ENCODE measurements at places on chromosomes 5 and 9.
A peak's percentile ranks its signal among the peaks of the same experiment; 100 is the strongest.

- DNase-seq = no peak
These were observed 12.8 kb downstream of the NKD2 start for GRCh38 chr5:1021136-1021968.

DNA sequence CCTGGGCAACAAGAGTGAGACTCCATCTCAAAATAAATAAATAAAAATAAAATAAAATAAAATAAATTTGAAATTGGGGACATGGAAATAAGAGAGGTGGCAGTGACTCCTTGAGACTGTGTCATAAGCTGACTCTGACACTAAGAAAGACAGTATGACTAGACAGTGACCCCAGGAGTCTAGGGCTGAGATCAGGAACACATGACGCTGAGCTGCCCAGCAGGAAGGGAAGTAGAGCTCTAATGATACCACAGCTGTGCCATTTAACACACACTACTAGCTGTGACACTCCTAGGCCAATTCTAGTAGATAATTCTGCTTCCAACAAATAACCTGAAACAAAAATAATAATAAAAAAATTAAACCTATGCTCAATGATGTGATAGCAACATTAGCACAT, 293.0 kb downstream of the SEC61B start:
- no peak for DNase-seq

DNA sequence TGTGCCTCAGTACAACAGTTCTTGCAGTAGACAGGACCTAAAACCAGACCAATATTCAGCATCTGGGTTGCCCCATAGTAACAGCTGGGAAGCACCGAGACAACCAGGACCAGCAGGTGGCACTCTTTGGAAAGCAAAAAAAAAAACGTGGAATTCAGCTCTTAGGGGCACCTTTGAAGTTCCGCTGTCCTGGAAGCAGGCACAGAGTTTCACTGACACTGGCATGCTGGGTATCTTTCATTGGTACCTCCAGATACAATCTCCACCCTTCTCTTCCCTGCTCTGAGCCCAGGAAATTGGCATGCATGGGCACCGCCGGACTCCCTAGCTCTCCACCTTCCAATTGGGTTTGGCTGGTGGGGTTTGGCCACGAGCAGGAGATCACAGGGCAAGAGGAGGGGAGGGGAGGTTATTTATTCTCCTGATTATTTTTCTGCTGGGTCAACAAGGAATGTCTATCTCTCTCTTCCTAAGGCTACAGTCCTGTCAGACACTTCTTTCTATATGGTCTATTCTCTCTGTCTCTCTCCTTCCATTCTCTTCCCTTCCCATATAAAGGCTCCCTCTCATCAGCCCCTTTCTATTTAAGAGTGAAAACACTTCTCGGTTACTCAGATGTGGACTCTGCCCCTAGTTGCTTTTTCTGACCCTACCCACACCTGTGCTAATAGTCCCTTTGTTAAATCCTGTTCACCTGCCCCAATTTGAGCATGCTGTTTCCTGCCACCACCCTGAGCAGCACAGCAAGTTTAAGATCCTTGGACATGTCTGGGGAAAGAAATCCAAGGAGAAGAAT, 1.9 kb upstream of the IDNK start:
- peak; percentile 71 for DNase-seq

- DNase-seq = peak; percentile 44
These were observed 598 bp downstream of the RGP1 start for GRCh38 chr9:35749515-35750255.

DNA sequence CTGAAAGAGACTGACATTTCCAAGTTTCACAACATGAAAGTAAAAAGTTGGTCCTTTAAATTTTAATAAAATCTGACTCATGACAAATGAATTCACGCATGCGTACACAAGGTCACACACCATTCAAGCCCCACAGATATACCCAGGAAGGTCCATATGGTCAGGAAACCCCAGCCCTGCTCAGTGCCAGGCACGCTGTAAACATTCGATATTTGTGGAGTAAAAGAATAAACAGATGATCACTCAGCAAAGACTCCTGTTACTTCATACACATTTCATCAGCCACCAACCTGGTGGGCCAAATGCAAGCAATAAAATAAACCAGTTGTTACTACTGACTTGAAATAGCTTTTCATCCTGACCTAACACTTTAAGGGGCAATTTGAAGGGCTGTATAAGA, 158.0 kb upstream of the RETREG1 start:
- DNase-seq = no peak

DNA sequence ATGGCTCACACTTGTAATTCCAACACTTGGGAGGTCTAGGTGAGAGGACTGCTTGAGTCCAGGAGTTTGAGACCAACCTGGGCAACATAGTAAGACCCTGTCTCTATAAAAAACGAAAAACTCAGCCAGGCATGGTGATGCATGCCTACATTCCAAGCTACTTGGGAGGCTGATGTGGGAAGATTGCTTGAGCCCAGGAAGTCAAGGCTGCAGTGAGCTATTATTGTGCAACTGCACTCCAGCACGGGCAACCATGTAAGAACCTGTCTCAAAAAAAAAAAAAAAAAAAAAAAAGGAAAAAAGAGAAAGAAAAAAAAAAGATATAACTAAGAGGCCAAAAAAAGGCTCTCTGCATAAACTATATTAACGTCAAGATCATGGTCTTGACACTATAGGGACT, 27.3 kb downstream of the GIN1 start:
- DNase-seq = no peak

- DNase-seq = no peak
These were observed 38.1 kb downstream of the SLC12A2 start for GRCh38 chr5:128121651-128122050.

DNA sequence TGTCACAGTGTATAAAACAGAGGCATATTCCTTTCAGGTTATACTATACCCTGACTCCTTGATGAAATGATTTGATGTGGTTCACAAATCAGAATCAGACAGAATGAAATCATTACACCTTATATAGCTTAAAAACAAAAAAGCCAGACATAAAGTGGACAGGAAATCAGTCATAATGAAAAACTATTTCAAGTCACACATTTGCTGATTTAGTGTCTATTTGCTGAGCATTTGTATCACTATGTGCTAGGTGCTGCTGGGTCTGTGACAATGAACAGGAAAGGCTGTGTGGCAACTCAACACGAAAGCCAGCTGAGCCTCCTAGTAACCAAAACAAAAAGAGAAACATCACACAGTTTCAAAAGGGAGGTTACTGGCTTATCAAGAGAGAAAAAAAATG, 194.0 kb downstream of the EFNA5 start:
- no peak for DNase-seq

DNA sequence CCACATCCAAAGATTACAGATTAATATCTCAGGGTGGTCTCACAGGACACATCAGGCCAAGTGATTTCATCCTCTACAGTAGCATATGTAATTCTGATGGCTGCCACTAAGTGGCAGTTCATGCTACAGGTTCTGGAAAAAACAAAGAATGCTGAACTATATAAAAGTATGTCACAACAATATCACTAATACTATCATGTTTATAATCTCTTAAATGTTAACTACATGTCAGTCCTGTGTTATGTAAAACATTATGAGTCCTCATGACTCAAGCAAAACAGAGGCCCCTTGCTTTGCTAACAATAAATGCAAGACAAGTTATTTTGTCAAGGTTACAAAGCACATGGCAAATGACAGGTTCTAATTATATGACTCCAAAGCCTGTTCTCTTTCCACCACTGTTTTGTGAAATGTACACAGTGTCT, 233.2 kb downstream of the FBXL17 start:
- DNase-seq = no peak

- no peak for DNase-seq
These were observed 45.3 kb upstream of the NKD2 start for GRCh38 chr5:963310-963672.

DNA sequence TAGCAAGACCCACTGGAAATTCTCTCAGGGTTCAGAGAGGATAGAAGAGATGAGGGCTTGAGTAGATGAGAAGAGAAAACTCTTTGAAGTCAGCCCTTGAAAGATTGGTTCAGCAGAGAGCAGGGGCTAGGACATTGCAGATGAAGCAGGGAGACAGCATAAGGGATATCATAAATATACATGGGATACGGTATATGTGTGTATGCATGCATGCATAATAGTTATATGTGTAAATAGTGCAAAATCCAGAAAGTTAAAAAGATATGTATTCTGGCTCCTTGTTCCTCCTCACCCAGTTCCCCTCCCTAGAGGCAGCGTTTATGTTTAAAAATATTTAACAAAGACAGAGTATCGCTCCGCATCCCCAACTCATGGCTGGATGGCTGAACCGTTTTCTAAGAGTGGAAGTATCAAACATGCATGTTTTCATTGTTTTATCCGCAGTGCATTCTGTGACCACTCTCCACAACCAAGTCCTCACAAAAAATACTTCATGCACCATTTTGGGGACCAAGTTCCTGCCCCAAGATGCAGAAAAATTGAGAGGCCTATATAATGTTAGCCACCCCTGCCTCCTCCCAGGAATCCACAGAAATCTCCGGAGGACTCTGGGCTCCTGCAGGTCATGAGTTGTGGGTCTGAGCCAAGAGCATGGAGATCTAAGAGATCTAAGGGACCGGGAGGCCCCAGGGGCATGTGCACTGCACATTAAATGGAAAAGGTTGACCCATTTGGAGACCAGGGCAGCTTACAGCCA, 119.5 kb downstream of the MTX3 start:
- DNase-seq = no peak

- peak; percentile 70 for DNase-seq
These were observed 475.0 kb downstream of the CTNND2 start for GRCh38 chr5:11429254-11429653.

DNA sequence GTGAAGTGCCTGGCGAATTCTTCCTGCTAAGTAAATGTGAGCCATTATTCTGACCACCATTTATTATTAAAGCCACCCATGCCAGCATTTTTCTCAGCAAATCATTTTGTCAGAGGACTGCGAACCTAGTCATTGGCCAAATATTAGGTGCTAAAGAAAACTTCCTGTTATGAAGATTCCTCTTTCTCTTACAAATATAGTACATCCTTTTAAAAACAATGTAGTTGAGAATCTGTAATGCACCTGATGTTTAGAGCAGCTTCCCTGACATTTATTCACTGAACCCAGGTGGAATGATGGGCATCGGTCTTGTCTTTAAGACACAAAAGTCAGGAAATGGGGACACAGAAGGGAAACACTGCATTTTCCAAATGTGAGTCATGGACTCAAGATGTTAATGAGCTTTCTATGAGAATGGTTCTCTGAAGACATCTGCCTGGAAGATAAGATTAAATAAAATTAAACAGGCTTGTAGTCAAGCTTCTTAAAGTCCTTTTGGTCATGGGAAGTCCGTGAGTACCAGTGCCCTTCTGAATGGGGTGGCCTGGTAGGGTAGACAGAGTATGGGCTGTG, 290.6 kb downstream of the FBXL7 start:
- DNase-seq = no peak

- DNase-seq = no peak
These were observed 35.3 kb upstream of the AIF1L start for GRCh38 chr9:131060900-131061630.

DNA sequence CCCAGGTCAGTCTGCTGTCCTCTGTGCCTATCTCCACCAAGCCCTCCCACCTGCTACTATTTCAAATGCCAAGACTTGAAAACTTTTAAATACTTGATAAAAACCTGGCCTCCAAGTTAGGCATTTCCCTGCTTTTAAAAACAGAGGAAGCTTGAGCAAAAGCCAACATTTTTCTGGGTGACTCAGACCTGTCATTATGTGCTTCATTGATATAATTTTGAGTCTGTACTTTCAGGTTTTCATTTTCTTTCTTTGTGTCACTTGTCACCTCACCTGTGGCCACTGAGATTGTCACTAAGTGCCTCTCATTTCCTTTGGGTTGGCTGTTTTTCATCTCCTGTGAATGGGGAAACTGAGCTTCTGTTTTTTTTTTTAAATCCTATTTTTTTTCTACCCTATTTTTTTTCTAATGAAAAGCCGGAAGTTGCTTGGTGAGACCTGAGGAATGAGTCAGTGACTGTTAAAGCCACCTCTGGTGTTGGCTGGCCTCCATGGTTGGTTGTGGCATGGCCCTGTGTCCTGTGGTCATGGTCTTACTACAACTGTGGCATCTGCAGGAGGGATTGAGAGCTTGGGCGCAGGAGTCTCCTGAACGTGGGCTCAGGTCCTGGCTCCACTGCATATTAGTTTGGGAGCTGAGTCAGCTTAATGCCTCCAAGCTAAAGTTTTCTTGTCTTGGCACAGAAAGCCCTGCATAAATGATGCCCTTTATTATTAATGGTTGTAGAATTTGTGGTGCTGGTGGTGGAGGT, 56.7 kb downstream of the ARHGAP26 start:
- no peak for DNase-seq

GRCh38 chr9:72169178-72169577, 19.9 kb downstream of the GDA start:
- no peak for DNase-seq

DNA sequence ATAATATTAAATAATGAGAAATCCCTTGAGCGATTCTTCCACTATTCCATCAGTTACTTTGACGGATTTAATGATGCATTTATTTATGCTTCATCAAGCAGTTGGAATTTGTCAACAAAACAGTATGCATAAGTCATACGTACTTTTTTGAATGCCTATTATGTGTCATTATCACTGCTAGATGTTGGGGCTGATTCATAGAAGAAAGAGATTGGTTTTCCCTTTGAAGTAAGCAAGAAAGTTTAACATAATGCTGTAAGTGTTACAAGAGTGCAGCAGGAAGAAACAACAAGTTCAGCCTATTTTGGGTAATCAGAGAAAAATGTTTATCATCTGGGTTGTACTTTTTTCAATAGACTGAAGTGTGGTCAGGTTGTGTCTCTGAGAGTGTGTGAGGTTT, 121.2 kb upstream of the RANBP3L start:
- no peak for DNase-seq

DNA sequence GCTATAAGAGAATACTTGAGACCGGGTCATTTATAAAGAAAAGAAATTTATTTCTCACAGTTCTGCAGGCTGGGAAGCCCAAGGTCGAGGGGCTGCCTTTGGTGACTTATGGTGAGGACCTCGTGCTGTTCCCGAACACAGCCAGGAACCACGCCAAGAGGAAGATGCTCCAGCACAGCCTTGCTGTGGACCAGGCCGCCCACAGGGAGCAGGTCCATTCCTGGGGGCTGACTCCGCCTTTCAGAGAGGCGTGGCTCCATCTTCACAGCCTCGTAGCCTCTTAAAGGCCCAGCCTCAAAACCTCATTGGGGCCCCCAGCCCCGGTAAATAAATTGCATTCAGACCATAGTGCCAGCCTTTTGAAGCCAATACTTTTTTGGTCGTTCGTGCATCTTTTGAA, 93.5 kb upstream of the CACNA1B start:
- DNase-seq = no peak

GRCh38 chr9:94153905-94154304, 69.6 kb downstream of the PTPDC1 start:
- peak; percentile 11 for DNase-seq
